ENCODE measurements at places on chromosomes 12 and 14.

GRCh38 chr14:37083599-37083998, 88.8 kb downstream of the SLC25A21 start:
- DNase-seq: no peak

DNA sequence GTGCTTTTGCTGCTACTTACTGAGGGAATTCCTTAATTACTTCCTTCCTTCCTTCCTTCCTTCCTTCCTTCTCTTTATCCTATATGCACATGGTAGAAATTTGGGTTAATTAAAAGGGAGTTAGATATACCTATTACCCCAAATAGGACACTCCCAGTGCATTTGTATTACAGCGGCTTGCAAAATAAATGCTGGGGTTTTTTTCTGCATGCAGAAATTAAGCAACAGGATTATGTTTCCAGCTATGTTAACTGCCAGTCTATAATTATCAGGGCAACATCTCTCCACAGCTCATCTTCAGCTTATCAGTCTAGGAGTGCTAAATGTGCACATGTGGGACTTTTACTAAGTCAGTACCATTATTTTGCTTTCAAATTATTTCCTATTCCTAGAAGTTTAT, 132.9 kb upstream of the SLC35F4 start:
- no peak for DNase-seq

DNA sequence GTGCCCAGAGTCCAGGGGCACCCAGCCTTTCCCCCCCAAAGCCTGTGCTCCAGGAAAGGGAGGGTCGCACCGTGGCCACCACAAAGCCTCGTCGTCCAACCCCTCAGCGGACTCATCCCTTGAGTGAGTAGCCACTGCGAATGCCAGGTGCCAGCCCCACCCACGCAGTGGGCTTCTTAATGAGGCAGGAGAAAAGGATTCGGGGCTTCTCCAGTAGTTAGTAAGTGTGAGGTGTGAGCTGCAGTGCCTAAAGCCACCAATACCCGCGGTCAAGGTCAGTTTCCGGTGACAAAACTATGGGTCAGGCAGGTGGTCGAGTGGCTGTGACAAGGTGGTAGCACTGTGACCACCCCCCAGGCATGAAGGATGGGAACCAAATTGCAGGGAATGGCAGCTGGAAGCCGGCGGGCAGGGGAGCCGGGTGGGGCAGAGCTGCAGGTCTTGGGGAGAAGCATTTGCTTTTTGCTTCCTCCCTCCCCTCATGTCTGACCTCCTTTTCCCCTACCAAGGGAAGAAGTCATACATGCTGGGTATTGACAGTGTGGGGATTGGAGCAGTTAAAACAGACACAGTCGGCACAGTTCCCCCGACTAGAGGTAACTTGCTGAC, 8.0 kb downstream of the RAN start:
- DNase-seq: no peak

GRCh38 chr12:61915420-61915819, 344.8 kb upstream of the USP15 start:
- no peak for DNase-seq

DNA sequence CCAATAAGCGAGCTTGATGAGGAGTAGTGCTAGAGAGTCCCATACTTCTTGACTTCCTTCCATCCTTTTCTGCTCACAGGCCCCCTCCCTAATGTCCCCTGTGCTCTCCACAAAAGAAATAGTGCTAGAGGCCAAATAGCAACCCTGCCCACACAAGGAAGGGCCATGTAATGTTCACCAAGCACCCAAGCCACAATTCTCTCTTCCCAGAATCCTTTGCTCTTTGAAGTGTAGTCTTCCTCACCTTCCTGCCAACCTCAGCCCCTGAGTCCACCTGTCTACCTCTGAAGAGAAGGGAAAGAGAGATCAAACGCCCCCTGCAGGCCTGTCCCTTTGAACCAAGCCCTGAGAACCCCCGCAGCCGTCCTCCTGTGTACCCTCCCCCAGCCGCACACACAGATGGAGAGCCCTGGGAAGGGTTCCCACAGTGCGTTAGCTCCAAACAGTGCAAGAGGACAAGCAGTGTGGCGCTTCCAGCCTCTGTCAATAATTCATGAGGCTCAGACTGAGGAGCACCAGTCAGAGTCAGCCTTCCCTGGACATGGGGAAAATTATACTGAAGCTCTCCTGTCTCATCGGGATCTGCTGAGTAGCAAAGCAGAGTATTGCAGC, 1.9 kb upstream of the DHRS4 start:
- no peak for DNase-seq

DNA sequence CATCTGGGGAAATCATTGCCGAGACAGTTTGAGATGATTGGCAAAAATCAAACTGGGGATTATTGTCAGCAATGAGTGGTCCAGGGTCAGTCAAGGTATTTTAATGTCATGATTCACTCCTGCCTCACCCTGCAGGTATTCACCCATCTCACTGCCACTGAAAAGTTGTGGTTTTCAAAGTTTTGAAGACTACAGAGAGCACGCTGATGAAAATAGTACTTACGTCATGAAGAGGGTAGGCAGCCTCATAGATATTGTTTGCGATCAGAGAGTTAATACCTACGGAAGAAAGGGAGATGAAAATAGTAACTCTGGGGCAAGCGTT, 138.0 kb downstream of the ANO2 start:
- DNase-seq: no peak

DNA sequence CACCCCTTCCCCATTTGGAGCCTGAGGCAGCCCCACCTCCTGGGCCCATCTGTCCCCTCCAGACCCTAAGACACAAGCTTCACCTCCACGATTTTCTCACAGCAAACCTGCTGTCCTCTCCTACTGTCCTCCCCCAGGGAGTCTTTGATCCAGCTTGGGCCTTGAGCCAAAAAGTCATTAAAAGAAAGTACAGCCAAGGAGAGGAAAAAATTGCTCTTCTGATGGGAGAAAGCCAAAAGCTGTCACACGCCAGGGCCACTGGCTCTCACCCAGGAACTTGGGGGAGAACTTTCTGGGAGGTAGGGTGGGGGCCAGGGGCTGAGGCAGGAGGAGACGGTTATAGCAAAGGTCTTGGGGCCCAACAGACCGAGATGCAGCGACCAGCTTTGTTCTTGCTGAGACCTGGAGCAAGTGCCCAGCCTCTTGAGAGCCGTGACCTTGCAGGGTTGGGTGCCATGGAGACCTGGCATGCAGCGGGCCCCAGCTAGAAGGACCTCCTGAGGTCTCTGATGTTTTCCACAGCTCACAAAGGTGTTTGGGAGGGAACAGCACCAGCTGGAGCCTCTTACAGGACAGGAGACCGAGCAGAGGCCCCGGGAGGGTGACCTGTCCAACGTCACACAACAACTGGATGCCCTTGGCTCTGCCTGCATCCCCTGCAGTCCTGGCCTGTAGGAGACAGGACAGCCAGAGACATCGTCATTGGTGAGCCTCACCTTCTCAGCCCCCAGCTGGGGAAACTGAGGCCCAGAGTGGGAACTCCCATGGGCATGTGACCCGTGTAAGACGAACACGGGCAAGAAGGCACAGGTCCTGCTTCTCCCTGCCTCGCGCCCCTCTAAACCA, 124.5 kb downstream of the CALM1 start:
- no peak for DNase-seq

DNA sequence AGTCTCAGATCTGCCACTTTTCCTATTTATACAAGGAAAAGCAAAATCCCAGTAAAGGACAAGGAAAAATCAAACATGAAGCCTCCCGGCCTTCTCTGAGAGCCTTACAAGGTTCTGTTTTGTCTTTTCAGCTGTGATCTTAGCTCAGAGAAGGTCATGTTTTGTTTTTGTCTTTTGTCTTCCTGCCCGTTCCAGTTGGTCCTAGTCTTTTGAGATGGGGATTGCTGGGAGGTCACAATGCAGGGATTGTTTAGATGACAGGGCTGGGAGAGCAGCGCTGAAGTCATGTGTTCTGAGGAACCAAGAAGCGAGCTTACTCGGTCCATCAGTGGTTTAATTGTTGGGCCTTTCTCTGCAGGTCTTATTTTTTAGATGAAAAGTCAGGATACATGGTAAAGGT, 6.0 kb downstream of the PLEKHH1 start:
- no peak for DNase-seq

DNA sequence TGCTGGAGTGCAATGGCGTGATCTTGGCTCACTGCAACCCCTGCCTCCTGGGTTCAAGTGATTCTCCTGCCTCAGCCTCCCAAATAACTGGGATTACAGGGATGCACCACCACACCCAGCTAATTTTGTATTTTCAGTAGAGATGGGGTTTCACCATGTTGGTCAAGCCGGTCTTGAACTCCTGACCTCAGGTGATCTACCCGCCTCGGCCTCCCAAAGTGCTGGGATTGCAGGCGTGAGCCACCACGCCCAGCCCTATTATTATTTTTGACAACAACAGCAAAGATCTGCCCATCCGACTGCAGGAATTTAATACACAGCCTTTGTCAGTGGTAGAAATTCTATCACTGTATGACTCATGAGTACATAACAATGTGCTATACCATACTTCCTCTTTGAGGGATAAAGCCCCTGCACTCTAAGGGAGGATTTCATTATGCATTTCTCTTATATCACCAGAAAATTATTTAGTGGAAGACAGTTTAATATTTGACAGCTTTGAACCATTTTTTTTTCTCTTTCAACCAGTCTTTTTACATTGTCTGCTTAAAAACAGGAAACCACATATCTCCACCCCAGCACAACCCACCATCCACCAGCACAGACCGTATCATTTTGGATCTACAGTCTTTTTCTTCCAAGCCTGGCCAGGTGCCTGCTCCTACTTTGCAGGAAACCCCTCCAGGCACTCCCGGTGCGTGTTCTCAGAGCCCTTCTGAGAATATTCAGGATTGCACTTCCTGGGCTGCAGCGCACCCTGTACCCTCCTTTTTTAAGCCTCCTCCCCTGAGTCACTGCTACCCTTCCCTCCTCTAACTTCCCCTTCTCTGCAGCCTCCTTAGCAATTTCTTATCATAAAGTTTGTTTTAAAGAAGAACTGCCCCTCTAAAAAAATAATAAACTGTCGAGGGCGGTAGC, 594 bp downstream of the ARHGDIB start:
- DNase-seq: peak; percentile 67

DNA sequence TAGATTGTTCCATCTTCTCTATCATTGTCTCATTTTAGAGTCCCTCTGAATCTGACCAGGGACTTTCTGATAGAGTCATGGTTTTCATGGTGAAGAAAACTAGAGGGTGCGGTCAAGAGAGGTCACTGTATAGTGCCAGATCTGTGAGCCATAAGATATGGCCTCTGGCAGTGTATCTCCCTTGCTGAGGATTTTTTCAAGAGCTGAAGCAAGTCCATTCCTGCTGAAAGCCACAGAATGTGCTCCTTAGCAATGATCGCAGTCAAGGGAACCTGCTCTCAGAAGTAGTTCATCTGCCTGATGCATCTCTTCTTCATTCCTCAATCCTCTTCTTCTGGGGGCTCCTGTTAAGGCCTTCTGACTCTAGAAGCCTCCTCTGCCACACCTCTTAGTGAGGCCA, 405.2 kb downstream of the EGLN3 start:
- no peak for DNase-seq

- no peak for DNase-seq
These were observed 1.6 kb downstream of the CTDSP2 start for GRCh38 chr12:57844709-57845477.

DNA sequence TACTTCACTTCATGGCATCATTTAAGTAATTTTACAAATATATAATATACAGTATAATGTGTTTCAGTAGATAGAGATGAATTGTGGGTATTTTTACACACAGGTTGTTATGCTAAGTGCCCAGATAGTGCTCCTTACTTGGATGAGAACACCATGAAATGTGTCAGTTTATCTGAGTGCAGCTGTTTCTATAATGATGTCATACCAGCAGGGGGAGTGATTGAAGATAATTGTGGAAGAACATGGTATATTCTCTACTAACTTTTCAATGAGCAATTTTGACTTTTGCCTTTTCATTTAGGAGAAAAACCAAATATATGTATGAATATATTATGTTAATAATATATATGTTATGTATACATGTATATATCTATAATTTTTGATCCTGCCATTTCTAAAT, 221.6 kb downstream of the LRRK2 start:
- DNase-seq: no peak

- DNase-seq: no peak
These were observed 647 bp upstream of the ESPL1 start for GRCh38 chr12:53267306-53267998.

GRCh38 chr12:132045751-132046150, 96.0 kb downstream of the EP400 start:
- DNase-seq: no peak

DNA sequence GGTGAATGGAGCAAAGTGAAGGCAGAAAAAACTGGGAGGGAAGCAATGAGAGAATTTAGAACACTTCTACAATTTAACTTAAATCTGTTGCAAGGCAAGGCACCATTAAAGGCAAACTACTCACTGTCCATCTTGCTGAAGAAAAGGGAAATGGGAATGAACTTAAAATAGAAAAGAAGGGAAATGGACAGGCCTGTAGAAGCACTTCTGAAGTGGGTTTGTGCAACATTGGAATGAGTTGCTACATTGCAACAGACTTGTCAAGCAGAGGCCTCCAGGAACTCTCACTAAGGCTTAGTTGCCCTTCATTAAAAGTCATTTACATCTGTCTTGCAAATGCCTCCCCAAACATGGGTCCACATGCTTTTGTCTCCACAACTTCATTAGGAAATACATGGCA, 13.7 kb upstream of the OR10AD1 start:
- no peak for DNase-seq

GRCh38 chr12:52582486-52582885, 8.8 kb upstream of the KRT74 start:
- DNase-seq: no peak

DNA sequence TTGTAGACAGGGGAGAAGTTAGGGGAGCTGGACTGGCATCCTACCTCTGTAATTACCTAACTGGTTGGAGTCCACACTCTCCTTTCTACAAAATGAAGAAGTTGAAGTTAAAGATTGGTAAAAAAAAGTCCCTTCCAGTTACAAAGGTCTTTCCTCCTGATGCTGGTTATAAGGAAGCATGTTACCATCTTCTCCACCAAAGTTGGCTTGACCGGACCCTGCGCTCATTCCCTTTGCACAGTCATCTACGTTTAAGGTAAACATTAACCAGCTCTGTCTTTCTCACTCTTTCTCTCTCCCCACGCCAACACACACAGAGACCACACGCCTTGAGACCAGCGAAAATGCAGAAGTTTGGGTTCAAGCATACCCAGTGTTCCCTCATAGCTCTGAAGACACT, 11.9 kb downstream of the FBLN5 start:
- no peak for DNase-seq

DNA sequence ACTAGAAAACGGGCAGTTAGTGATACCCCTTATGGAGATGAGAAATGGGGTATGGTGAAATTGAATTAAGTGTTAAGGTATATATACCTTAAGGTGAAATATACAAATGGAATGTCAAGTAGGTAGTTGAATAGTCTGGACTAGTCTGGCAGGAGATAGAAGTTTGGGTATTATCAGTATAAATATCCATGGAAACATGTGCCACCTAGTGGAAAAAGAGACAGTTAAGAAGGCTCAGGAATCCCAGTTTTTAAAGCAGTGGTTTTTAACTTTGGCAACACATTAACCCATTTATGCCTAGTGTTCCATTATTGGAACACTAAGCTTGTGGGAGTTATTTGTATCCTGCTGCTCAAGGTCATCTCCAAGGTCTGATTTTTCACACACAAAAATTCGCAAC, 38.6 kb upstream of the TPH2 start:
- DNase-seq: no peak

GRCh38 chr12:41636653-41637052, 448.5 kb downstream of the PDZRN4 start:
- no peak for DNase-seq

GRCh38 chr12:40999210-40999609, 188.9 kb upstream of the PDZRN4 start:
- no peak for DNase-seq
